Stimulated activated CD8-positive, alpha-beta memory T cell treated with anti-CD3 and anti-CD28 coated beads, Interleukin-2, amount 100 ng/mL, for 1 hour (primary cell): ENCODE measurements at places on chromosomes 2 and 18.

- no peak for DNase-seq
Observed at GRCh38 chr2:46489423-46490174, 10.2 kb downstream of the TMEM247 start.

DNA sequence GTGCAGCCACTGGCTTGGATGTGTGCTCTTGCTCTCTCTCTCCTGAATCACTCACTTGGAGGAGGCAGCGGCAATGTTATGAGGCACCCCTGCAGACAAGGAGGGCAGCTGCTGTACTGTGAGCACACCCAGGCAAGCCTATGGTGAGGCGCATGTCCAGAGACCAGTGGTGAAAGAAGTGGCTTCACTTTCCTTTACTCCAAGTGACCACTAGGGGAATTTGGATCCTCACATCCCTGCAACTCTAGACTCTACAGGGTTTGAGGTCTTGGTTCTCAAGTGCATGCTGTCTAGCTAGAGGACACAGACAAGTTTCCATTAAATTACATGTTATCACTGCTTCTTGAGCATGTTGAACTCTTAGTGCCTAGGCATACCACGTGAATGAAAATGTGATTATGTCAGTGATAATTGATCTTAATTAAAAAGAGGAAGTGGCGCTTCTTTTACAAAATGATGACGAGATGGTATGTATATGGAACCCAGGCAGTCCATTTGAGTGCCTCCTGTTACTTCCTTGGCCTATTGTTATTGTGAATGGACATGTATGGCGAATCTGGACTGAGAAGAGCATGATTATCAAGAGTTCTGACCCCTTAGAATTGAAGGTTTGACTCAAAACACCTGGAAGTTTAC, 181.0 kb upstream of the CDH2 start:
- DNase-seq: no peak

DNA sequence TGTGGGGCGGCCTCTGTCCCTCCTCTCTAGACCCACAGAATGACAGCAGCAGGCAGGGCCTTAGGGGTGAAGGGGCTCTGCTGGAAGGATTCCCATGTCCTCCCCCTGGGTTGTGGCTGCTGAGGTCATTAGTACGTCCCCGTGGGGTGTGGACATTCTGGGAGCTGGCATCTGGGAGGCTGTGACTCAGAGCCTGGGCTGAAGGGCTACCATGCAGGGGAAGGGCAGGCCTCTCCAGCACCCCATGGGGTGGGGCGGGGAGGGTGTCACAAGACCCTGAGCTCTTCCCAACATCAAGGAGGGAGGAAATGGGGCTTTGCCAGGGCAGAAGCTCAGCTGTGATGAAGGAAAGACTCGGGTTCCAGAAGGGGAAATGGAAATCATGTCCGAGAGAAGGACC, 105.8 kb upstream of the SMAD2 start:
- DNase-seq: no peak

- DNase-seq: no peak
Observed at GRCh38 chr2:50347358-50348044, 684.4 kb downstream of the NRXN1 start.

DNA sequence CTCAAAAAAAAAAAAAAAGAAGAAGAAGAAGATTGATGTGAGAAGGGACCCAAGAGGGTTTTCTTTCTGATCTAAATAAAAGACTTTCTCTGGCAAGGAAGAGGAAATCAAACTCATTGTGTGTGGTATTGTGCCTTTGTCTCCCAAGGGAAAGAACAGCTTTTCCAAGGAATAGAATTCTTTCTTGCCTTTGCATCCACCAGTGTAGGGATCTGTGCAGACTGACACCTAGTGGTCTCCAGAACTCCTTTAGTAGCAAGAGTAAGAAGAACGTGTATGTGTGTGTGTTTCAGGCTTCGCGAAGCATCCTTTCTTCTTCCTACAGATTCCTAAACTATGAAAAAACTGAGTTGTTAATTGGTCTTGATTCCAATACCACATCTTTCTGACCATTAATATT, 33.5 kb upstream of the CRIM1 start:
- DNase-seq: no peak

DNA sequence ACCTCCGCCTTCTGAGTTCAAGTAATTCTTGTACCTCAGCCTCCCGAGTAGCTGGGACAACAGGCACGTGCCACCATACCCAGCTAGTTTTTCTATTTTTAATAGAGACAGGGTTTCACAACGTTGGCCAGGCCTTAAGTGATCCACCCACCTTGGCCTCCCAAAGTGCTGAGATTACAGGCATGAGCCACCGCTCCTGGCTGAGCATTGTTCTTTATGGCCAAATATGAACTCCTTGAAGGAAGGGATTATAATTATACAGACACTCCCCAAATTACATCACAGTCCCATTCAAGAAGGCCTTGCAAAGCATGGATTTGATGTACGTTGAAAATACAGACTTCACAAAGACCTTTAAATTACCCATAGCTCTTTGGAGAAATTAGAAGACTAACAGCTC, 381.7 kb downstream of the TXNL1 start:
- DNase-seq: no peak

DNA sequence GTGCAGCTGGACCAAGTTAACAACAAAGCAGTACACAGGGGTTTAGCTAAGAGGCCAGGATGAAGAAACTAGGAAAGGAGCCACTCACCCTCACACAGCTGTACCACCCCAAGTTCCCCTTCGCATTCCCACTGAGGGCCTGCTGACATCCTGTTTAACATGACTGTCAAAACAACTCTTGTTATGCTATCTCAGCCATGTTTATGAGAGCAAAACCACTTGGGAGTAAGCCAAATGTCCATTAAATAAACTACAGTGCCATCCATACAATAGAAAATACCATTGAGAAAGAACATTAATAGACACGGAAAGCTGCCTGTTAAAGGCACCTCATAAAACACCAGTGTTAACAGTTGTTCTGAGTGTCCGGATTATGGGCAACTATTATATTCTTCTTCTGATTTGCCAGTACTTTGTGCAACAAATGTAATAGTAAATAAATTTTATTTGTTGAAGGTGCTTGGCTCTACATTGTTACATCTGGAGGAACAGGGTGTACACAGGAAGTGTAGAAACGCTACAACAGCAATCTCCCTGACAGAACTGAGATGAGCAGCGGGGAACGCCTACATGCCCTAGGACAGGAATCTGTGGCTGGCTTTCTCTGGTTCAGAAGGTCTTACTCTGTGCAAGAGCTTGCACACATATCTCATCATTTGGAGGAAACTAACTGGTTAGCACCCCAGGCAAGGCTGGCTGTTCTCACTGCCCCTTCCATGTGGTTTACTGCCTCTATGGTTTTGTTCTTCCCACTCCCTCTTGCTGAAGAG, 85.6 kb downstream of the EHD3 start:
- DNase-seq: no peak

- no peak for DNase-seq
Observed at GRCh38 chr2:235637896-235638295, 144.1 kb downstream of the AGAP1 start.

DNA sequence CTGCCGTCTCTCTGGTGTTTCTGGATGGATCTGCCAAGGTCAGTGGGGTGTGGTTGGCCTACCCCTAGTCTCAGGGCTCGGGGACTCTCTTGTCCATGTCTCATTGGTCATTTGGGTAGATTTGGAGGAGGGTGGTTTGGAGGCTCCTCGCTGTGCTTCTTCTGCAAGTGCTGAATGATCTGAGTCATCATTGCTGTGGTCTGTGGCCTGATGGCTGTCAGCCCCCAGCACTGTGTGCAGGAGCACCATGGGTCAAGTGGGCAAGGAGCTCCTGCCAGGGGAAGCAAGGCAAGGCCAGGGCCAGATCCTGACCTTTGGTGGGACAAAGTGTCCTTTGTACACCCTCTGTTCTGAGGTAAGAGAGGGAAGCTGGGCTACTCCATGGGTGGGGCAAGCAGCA, 221.8 kb downstream of the FHOD3 start:
- DNase-seq: no peak

- no peak for DNase-seq
Observed at GRCh38 chr2:141941210-141941714, 189.6 kb downstream of the LRP1B start.

GRCh38 chr18:21362831-21363230, 120.8 kb downstream of the GREB1L start:
- no peak for DNase-seq

DNA sequence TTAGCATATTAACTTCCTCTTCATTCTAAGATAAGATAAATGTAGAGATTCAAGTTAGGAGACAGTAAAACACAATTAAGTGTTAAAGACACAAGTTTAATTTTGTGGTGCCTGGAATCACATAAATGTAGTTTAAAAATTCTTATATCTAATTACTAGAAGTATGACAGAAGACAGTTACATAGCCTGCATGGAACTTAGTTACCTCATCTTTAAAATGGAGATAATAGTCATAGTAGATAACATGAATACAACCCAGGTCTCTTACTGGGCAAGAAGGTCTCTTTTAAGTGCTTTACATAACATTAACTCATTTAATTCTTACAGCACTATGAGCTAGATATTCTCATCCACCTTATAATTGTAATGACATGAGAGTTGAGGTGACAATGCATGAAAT, 15.1 kb downstream of the GALNT13 start:
- DNase-seq: no peak

GRCh38 chr2:224162122-224162521, 123.0 kb upstream of the SERPINE2 start:
- no peak for DNase-seq

GRCh38 chr2:37659723-37660122, 11.7 kb downstream of the CDC42EP3 start:
- DNase-seq: no peak

GRCh38 chr2:228063558-228063957, 117.9 kb downstream of the SPHKAP start:
- no peak for DNase-seq

- no peak for DNase-seq
Observed at GRCh38 chr2:189569295-189569910, 11.2 kb downstream of the SLC40A1 start.

GRCh38 chr2:140975237-140975636, 1155.6 kb downstream of the LRP1B start:
- no peak for DNase-seq

- DNase-seq: no peak
Observed at GRCh38 chr18:11578799-11579198, 30.6 kb upstream of the SLC35G4 start.

GRCh38 chr2:174573621-174574081, 24.0 kb downstream of the WIPF1 start:
- DNase-seq: no peak

- no peak for DNase-seq
Observed at GRCh38 chr18:2686349-2686968, 30.9 kb downstream of the SMCHD1 start.
